ENCODE measurements at places on chromosomes 6 and 20. TPM values are rescaled to one million over a fixed set of nuclear protein-coding genes. Genes with fewer than 3 reads are reported as not detected.

GRCh38 chr6:52736145-52736544 is 27.1 kb downstream of the GSTA2 start:
- no peak for DNase-seq

DNA sequence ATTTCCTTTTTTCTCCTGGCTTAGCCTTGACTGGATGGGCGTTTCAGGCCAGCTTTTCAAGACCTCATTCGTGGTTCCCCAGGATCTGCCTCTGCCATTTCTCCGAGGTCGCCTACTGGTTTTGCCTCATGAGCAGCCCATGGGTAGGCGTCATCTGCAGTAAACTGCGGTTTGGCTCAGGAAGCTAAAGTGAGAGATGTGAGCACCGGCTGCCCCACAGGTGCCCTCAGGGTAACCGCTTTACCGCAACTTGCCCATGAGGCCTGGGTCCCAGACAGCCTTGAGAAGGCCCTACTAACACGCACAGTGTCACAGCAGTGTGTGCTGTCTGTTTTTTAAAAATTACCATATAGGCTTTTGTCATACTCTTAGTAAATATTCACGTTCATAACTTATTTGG is 53.4 kb upstream of the TBXT start:
- no peak for DNase-seq

GRCh38 chr20:41205313-41205712 is 68.0 kb downstream of the PLCG1 start:
- no peak for DNase-seq

DNA sequence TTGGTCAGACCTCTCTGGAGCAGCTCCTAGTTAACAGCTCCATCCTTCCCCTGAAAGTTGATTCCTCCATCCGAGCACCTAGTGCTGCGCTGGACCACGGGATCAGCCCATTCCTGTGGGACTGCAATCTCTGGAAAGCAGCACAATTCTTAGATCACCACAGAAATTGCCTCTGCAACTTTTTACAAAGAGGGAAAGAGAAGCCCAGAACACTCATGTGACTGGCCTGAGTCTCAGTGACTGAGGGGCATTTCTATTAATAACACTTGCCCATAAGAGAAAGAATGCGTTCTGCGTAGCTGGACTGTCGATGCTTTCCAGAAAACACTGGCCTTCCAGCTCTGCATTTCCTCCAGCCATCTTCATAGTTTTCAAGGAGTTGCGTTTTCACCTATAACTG is 18.3 kb downstream of the MPC1 start:
- DNase-seq: no peak

- peak; percentile 84 for DNase-seq
These were observed 57.6 kb downstream of the FAM217A start for GRCh38 chr6:4021133-4021853.

Gene ZBP1
- total RNA-seq: 27.5 TPM

DNA sequence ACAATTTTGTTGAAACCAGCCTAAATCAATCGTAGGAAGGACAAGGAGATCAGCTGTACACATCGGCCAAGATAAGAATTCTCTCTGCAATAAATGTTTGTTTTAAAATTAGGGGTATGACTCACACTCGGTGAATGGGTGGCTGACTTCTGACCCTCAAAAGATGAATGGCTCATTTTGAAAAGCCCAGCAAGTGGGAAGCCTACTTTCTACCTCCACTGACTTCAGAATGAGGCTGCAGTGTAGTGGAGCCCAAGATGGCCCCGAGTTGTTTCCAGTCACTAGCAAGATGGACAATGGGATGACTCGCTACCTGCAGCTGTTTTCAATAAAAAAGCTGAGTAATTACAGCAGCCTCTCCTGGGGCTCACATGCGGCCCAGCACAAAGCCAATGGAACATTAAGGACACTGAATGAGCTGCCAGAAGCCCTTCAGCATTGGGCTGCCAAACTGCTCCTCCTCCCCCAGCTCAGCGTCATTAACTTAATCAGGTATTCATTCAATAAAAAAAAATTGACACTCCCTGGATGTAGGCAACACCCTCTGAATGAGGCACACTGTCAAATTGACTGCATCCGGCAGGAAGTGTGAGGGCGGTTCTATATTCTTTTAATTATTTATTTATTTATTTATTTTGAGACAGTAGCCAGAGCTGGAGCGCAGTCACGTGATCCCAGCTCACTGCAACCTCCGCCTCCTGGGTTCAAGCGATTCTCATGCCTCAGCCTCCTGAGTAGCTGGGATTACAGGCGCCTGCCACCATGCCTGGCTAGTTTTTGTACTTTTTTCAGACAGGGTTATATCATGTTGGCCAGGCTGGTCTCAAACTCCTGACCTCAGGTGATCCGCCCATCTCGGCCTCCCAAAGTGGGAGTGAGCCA is 107.3 kb downstream of the GMPR start:
- DNase-seq: no peak

- DNase-seq: no peak
These were observed 551.9 kb downstream of the EYS start for GRCh38 chr6:65155083-65155482.

DNA sequence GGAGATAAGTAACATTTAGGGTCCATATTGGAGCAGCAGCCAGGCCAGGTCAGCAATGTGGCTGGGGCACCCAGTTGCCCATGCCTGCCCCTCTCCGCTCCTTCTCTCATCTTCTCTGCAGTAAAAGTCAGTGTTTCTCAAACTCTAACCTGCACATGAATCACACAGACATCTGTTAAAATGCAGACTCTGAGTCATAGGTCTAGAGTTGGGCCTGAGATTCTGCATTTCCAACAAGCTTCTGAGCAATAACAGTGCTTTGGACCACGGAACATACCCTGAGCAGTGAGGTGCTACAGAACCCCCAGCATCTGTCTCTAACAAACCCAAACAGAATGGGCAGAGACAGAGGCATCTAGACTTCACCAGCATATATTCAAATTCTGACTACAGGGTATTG is 10.1 kb downstream of the PHF10 start:
- no peak for DNase-seq

- no peak for DNase-seq
These were observed 25.1 kb downstream of the NEDD9 start for GRCh38 chr6:11207199-11207968.

GRCh38 chr20:23047001-23047737 is 2.3 kb downstream of the THBD start:
- DNase-seq: no peak

Gene CST2
- not detected for total RNA-seq

Gene RAET1E
- total RNA-seq: not detected

Gene PKIB
- 1.3 TPM for total RNA-seq

DNA sequence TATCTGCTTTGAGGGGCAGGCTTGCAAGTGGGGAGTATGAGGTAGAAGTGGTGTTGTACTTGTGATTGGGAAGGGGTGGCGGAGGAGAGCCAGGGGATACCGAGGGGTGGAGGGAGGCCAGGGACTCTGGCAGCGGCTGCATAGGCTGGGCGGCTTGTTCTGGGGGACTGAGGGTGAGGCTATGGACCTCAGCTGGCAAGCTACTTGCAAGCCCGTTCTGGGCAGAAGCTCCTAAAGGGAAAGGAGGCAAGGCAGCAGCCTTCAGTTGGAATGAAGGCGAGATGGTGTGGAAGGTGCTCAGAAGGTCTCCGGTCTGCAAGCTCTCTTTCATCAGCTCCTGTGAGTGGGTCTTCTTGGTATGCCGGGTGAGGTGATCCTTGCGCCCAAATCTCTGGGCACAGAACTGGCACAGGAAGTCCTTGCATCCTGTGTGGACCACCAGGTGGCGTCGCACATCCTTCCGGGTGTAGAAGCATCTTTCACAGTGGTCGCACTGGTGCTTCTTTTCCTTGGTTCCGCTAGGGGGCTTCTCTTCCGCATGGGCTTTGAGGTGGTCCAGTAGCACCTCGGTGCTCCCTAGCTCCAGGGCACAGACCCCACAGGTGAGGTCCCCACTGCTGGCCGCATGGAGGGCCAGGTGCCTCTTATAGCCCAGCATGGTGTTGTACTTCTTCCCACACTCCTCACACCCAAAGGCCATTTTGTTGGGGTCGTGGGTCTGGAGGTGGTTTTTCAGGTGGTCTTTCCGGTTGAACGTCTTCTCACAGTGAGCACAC is 66.0 kb downstream of the PLAGL1 start:
- peak; percentile 74 for DNase-seq

DNA sequence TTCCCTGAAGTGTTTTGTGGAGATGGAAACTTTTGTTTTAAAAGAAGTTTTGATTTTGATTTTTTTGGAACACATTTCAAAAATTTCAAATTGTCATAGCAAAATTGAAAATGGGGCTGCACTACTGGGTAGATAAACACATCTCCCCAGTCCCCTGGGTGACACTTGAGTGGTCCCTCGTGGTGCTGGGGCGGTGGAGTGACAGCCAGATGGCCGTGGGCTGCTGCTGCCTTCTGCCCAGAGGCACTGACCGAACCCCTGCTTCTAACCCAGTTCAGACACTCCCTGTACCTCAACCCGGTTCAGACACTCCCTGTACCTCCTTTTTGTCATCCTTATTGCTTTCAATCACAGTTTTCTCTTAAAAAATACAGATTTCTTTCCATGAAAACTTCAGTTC is 69.9 kb upstream of the SYNJ2 start:
- no peak for DNase-seq

DNA sequence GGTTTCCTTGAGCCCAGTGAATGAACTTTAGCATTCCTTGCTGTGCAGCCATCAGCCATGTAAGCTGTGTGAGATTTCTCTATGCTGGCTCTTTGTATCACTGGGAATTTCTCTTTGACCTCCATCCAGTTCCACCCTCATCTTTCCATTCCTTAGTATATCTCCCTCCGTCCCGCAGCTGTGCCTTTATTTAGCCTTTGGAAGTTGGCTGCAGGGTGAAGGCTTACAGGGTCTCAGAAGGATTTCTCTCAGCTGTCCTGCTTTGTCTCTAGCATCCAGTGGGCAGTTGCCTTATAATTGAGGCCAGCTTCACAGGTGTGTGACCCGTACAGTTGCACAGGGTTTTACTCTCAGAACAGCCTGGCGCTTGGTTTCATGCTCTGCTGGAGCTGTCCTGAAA is 144.3 kb downstream of the PXDC1 start:
- no peak for DNase-seq

Gene FERMT1
- total RNA-seq: not detected

DNA sequence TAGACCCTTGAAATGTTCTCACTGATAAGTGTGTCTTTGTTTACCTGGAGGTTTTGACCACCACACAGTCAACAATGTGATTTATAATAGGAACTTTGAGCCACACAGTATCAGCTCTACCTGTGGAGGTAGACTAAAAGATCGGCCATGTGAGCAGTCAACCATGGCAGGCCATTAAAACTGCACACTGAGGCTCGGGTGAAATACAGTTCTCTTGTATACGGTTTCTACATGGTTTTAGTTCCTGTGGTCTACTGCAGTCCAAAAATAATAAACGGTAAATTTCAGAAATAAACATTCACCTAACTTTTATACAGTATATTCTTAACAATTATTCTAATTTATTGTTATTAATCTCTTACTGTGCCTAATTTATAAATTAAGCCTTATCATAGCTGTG is 47.2 kb downstream of the TRIM38 start:
- no peak for DNase-seq
